ENCODE measurements at places on chromosomes 16 and 17. TPM values are rescaled to one million over a fixed set of nuclear protein-coding genes. Genes with fewer than 3 reads are reported as not detected.
A peak's percentile ranks its signal among the peaks of the same experiment; 100 is the strongest.

The CA5A gene
- total RNA-seq, result 0.70 TPM

DNA sequence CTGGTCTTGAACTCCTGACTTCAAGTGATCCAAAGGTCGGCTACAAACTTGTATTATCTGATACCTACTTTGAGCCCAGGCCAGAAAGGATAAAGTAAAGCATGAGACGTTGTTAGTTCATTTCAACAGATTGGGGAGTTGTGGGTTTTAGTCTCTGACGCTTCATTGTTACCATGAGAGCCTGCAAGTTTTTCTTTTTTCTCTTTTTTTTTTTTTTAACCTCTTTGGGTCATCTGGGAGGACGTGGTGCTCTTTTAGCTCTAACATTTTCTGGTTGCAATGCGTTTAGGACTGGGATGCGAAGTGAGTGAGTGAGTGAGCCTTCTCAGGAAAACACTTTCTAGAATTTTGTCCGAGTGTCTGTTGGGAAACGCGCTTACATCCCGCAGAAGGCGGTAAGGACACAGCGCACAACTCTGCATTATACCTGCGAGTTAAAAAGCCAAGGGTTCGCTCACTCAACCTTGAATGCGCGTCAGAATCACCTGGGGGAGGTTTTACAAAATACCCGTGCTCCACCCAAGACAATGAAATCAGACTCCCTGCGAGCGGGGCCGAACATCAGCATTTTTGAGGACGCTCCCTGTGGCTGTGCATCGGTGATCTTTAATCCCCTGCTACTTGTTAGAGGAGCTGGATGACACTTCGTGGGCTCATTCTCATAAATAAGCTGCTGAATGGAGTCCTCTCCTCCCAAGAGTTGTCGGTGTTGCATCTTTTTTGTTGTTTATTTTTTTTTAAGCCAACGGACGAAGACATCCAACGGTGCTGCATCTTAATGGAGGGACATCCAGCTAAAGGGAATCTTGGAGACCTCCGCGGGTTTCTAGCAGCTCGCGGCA lies 629 bp upstream of the RNF135 start:
- no peak for DNase-seq
- peaks cover 15% of the 10 kb centered on the region for H3K36me3 ChIP-seq
- H3K27me3 ChIP-seq, result no peaks in the 10 kb centered on the region
- peak overlapping the region; percentile 98 for H3K27ac ChIP-seq

DNA sequence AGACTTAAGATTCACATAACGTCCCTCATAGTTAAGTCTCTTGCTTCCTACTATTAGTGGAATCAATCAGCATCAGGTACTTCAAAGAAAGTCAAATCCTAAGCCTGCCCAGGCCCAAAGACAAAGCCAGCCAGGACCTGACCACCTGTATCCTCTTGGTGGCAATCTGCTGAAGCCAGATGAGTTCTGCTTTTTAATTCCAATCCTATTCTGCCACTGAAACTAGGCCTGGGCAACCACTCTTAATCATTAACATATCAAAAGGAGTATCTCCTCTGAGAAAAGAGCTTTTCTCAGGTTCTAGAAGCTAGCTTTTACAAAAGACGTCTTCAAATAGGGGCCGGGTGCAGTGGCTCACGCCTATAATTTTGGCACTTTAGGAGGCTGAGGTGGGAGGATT lies 15.1 kb upstream of the GLG1 start:
- peaks cover 23% of the 10 kb centered on the region for H3K36me3 ChIP-seq
- H3K27ac ChIP-seq, result no peak overlapping the region
- H3K4me3 ChIP-seq, result no peak overlapping the region

DNA sequence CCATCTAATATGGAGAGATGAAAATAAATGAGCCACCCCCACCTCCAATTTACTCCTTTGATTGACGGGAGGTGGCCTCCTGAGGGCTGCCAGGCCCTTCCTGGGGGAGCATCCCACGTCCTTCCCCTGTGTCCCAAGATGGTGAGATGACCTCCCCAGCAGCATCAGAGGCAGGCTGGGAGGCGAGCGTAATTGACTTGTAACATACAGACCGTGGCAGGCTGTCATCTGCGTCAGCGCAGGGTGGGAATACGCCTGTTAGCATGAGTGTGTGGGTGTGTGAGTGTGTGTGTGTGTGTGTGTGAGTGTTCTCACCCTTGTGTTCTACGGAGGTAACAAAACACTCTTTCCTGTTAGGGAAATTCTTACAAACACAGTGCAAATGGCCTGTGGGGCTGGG lies 156.9 kb upstream of the CIBAR2 start:
- peaks cover 47% of the 10 kb centered on the region for H3K4me1 ChIP-seq
- H3K27me3 ChIP-seq, result peaks cover 16% of the 10 kb centered on the region
- H3K27ac ChIP-seq, result no peak overlapping the region
- no peaks in the 10 kb centered on the region for H3K36me3 ChIP-seq

- H3K4me3 ChIP-seq, result peak overlapping the region; percentile 39
- peak overlapping the region; percentile 43 for H3K27ac ChIP-seq
- DNase-seq, result no peak
- H3K4me1 ChIP-seq, result peaks cover 56% of the 10 kb centered on the region
- H3K27me3 ChIP-seq, result peaks cover 68% of the 10 kb centered on the region
Observed at GRCh38 chr16:86761111-86762031, 183.0 kb downstream of the FOXL1 start.

GRCh38 chr17:15377200-15377599 lies 35.8 kb upstream of the TEKT3 start:
- no peaks in the 10 kb centered on the region for H3K36me3 ChIP-seq
- peaks cover 11% of the 10 kb centered on the region for H3K4me1 ChIP-seq
- DNase-seq, result no peak
- no peak overlapping the region for H3K4me3 ChIP-seq
- peak overlapping the region; percentile 3 for H3K27ac ChIP-seq

GRCh38 chr16:23795378-23795777 lies 40.4 kb upstream of the PRKCB start:
- H3K4me3 ChIP-seq, result no peak overlapping the region
- no peaks in the 10 kb centered on the region for H3K36me3 ChIP-seq
- no peak overlapping the region for H3K27ac ChIP-seq
- DNase-seq, result no peak
- H3K27me3 ChIP-seq, result peaks cover 3% of the 10 kb centered on the region
- H3K4me1 ChIP-seq, result no peaks in the 10 kb centered on the region
